Stimulated activated CD4-positive, alpha-beta T cell treated with anti-CD3 and anti-CD28 coated beads, Interleukin-1b, Interleukin-23, amount 100 ng/mL, for 4 hours (primary cell): ENCODE measurements at places on chromosomes 6 and 20.
A peak's percentile ranks its signal among the peaks of the same experiment; 100 is the strongest.

DNA sequence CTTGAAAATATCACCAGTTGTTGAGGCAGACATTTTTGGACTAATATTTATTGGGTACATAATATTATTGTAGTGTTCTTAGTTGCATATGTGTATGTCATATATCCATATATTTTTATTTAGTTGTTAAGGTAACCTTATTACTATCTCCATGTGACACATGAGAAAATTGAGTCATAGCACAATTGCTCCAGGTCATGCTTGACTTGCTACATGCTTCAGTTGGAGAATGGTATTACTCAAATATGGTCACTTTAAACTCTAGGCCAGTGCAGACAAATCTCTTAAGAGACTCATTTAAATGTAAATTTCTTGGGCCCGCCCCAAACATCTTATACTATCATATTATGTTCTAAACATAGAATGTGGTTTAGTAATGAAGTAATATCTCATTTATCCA lies 246.1 kb downstream of the RIMS1 start:
- no peak for DNase-seq

- DNase-seq = peak; percentile 6
These were observed 3.9 kb upstream of the SIGLEC1 start for GRCh38 chr20:3716195-3716834.

GRCh38 chr6:111720931-111721496 lies 115.3 kb upstream of the TRAF3IP2 start:
- DNase-seq = no peak

DNA sequence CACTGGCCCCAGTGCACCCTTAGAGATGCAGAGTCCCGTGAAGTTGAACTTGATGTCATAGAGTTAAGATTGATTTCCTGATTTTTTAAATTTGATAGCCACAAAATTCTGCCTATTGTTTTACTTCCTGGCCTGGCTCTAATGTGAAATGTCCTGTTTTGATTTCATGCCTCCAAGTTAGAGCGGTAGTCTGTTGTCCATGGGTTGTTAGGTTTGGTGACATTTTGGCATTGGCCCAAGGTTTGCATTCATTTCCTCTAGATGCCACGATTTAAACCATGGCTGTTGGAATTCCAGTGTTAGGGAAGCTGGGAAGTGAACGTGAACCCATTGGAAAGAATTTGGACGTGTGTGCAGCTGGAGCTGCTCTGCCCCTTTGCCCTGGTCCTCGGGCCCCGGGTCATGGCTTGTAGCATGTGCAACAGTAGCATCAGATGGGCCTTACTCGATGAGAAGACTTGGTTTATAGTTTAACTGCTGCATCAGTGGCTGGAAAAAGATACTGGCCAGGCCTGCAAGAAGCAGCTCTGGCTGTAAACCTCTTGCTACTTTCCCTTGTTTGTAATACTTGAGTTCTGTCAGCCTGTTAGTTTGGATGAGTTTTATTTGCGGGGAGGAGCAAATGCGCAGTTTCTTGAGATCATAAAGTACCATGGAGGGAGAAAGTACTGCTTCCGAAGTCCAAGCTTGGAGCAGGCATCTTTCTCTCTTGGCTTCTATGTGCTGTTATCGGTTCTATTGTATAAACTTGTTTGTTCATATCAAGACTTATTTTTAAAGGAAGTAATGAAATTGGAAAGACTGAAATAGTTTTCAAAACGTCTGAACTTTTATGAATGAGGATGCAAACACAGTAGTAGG lies 121.4 kb upstream of the CLDN20 start:
- no peak for DNase-seq
